EL (cell line): ENCODE measurements at places on chromosomes 7 and 10.
A peak's percentile ranks its signal among the peaks of the same experiment; 100 is the strongest.

- DNase-seq = peak; percentile 6
Observed at GRCh38 chr10:92490387-92490786, 83.5 kb downstream of the IDE start.

DNA sequence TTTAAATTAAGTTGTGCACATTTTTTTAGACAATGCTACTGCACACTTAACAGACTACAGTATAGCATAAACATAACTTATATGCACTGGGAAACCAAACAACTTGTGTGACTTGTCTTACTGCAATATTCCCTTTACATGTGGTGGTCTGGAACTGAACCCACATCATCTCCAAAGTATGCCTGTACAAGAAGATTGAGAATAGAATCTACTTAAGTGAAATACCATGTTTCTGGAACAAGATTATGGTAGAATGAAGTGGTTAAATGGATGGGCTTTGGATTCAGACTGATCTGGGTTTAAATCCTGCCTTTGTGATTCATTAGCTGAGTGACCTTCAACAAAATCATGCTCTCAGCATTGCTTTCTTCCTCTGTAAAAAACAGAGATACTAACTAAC, 30.7 kb downstream of the CUL2 start:
- DNase-seq = no peak

DNA sequence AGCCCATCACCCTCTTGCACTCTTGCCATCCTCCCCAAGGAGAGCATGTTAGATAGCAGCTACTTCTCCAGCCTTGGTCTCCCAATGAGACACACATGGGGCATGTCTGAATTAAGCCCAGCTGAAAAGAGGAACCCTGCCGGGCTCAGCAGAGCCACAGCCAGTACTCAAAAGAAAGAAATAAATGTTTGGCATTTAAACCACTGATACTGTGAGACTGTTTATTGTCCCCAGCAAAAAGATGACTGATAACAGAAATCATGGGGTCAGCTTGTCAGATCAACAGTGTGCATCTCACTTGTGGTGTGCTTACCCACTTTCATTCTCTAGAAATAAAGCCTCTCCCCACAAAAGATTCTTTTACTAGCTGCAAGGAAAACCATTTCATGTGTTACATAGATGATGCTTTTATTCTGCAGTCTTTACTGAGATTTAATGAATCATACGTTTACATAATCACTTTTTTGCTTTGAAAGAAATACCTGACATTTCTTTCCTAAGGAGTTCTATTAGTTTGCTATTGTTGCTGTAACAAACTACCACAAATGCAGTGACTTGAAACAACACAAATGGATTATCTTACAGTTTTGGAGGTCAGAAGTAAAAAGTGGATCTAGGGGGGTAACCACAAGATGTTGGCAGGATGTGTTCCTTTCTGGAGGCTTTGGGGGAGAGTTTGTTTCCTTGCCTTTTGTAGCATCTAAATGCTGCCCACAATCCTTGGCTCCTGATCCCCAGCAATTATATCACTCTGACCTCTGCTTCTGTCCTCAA, 20.9 kb downstream of the ANKRD7 start:
- no peak for DNase-seq

- no peak for DNase-seq
Observed at GRCh38 chr7:135782377-135782776, 33.8 kb upstream of the FAM180A start.

GRCh38 chr7:13801669-13802068, 187.8 kb downstream of the ETV1 start:
- DNase-seq = no peak
